ENCODE measurements at places on chromosomes 5 and 9.

GRCh38 chr5:127906562-127907204 lies 176.9 kb upstream of the SLC12A2 start:
- no peak for DNase-seq

GRCh38 chr5:132013006-132013689 lies 1.7 kb upstream of the ACSL6 start:
- DNase-seq, result no peak

GRCh38 chr5:124444147-124444775 lies 302.2 kb downstream of the ZNF608 start:
- DNase-seq, result no peak

GRCh38 chr9:437574-438001 lies 222.9 kb downstream of the DOCK8 start:
- DNase-seq, result no peak

DNA sequence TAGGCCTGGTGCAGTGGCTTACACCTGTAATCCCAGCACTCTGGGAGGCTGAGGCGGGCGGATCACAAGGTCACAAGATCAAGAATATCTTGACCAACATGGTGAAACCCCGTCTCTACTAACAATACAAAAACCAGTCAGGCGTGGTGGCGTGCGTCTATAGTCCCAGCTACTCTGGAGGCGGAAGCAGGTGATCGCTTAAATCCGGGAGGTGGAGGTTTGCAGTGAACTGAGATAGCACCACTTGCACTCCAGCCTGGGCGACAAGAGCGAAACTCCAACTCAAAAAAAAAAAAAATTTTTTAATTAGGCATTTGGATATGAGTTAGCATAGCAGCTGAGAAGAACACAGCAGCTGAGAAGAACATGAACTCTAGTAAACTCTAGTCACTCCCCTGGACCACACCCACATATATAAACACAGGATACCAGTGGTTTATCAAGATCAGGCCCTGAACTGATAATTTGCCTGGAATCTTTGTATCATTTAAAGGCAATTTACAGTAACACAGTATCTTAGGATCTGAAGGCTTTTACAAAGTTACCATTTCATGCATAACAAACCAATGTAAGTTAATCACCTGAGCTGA lies 4.6 kb upstream of the UGCG start:
- no peak for DNase-seq

- no peak for DNase-seq
These were observed 3.0 kb upstream of the C1QTNF3 start for GRCh38 chr5:34045996-34046395.

DNA sequence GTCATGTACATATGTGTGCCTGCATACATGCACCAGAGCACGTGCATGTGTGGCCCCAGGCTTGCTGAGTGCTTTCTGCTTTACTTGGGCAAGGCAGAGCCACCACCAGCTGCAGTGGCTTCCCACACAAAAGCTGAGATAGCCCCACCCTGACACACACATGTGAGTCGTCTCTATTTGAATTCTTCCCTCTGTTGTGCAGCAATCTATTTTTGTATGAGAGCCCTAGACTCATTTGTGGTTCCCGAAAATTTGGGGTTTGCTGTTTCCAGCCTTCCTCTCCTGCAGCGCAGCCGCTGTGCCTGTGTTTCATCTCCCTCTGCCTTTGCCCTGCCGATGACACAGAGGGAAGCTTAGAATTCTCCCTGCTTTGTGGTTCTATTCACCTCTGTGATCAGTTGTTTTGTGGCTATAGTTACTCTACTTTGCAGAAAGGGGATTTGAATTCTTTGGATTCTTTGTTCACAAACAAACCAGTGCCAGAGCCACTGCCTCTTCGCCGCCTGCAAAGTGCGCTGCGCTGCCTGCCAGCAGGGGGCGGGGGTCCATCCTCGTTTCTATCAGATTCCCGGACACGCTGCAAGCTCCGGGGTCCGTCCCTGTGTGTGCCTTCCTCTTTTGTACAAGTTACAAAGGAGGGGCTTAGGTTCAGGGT lies 95.8 kb upstream of the DAP start:
- peak; percentile 66 for DNase-seq

GRCh38 chr9:5511476-5511875 lies 1.1 kb downstream of the PDCD1LG2 start:
- DNase-seq, result no peak

DNA sequence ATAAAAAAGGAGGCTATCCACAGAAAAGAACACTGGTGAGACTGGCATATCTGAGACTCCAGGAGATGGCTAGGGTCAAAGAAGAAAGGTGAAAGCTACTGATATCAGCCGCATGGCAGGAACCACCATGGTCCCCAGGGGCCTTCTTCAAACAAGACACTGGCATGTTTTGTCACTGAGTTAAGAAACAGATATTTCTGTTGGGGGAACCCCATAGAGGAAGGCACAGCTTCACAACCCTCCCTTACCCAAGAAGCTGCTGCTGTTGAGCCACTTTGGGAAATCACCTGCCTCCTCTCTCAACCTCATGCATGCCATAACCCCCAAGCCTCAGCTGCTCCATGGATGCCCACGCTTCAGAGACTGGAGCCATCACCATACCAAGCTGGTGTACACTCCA lies 13.3 kb upstream of the BTNL3 start:
- DNase-seq, result no peak

Measured in C1 segment of cervical spinal cord (tissue), 14 donors.